ENCODE measurements at places on chromosomes 6 and 20.
A peak's percentile ranks its signal among the peaks of the same experiment; 100 is the strongest.

DNA sequence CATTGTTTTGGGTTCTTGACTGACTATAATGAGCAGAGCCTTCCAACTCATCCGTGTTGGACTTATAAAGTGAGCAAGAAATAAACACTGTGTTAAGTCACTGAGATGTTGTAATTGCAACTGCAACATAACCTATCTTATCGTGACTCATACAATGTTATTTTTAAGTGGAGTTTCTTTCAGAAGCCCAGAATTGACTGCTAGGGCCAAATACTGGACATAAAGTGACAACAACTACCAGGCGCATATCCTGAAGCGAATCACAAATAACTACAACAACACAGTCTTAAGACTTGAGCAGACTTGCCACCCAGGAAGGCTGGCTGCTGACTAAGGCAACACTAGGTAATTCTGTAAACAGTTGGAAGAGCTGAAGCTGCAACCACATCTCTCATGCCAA, 326.6 kb downstream of the COL12A1 start:
- DNase-seq = peak; percentile 74

GRCh38 chr6:112683926-112684325, 336.8 kb downstream of the RFPL4B start:
- DNase-seq = peak; percentile 92

GRCh38 chr20:13291157-13291556, 70.1 kb downstream of the ISM1 start:
- DNase-seq = no peak

- DNase-seq = no peak
These were observed 1.1 kb downstream of the VAPB start for GRCh38 chr20:58389968-58390658.

- DNase-seq = no peak
These were observed 45.3 kb upstream of the HDDC2 start for GRCh38 chr6:125346926-125347563.

- DNase-seq = no peak
These were observed 26.7 kb downstream of the RBCK1 start for GRCh38 chr20:434661-435419.
